ENCODE measurements at places on chromosomes 7 and 10. TPM values are rescaled to one million over a fixed set of nuclear protein-coding genes. Genes with fewer than 3 reads are reported as not detected.

The CYP26C1 gene
- 0.07 TPM for total RNA-seq

The ERVW-1 gene
- total RNA-seq, result not detected

The NODAL gene
- total RNA-seq, result not detected

The STEAP1 gene
- total RNA-seq, result 12.5 TPM

The ANKRD61 gene
- not detected for total RNA-seq

The TMEM176B gene
- total RNA-seq, result 852 TPM

GRCh38 chr10:94194256-94194655 is 168.5 kb downstream of the NOC3L start:
- no peak for DNase-seq

DNA sequence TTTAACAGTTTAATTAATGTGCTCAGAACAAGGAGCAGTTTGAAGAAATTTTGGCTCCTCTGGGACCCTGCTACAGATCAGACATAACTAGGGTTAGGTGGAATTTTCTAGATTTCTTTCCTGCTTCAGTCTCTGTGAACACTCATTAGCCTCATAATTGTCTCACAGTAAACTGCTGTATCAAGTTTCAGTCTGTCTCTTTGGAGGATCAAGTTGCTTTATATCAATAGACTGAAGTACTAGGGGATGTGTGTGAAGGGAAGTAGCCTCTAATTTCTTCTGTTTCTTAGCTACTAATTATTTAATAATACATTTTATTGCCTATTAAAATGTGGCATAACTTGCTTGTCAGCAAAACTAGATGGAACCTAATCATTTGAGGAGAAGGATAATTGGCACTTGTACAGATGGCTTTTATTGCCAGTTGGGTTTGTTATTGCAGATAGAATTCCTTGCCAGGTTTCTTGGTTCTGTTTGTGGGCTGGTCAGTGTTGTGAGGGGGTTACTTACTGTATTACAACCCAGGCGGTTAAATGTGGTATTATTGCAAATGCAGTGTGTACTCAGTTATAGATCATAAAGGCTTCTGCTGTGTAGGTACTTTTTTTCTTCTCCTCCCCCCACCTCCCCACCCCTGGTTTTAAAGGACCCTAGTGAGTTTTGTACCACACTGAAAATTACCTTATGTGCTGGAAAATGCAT is 758.0 kb downstream of the AUTS2 start:
- DNase-seq, result no peak

DNA sequence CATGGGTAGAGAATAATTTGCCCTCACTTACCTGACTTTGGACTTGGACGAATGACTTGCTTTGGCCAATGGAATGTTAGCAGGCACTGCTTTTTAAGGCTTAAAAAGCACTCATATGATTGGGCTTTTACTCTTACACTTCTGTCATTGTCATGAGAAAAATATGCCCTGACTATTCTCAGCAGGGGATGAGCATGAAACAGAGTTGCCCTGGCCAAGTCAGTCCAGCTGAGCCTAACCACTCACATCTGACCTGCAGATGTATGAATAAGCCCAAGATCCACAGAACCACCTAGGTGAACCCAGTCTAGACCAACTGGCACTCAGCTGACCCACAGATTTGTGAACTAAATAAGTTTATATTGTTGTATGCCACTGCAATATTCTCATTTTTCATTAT is 573.5 kb downstream of the TNS3 start:
- DNase-seq, result no peak

- no peak for DNase-seq
These were observed 34.5 kb downstream of the SNX10 start for GRCh38 chr7:26326211-26326610.

DNA sequence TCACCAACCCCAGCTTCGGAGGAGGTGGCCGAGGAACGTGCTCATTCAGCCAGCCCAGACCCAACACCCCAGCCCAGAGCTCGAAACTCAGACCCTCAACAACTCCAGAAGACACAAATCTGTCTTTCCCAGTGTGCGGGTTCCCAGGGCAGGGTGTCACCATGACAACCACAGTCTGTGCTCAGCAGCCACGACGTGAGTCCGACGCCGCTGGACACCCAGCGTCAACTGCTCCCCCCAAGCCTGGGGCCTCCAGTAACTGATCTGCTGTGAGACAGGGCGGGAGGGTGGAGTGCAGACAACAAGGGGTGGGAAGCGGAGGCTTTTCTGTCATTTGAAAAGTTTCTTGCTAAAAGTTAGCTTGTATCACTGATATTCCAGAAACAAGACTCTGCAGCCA is 167.2 kb downstream of the MAD1L1 start:
- DNase-seq, result no peak

DNA sequence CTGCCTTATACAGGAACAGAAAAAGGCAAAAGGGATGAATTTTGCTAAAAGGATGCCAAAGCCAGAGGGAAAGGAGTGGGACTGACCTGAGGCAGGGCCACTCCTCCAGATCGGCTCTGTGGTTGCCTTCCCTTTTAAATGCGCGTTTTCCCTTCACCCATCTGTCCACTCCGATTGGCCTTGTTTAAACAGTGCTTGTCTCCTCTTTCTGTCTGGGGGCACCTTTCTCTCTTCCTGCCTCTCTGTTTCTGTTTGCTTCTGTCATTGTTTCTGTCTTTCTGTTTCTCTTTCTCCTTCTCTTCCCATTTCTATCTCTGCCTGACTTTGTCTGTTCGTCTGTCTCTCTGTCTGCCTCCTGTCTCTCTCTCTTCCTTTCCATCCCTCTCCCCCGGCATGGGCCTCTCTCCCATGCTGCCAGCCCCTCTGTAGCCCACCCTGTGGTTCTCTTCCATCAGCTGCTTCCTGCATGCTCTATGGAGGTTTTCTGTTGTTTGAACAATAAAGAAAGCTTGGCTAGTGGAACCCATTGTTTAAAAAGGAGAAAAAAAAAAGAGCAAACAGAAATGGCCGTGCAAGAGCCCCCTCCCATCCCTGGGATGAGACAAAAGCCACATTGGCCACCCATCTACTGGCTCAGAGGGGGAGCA is 29.5 kb upstream of the HSPB1 start:
- no peak for DNase-seq

- peak; percentile 75 for DNase-seq
These were observed 1.4 kb downstream of the HPSE2 start for GRCh38 chr10:99234041-99234790.

- no peak for DNase-seq
These were observed 75.8 kb upstream of the NRP1 start for GRCh38 chr10:33410096-33410859.

DNA sequence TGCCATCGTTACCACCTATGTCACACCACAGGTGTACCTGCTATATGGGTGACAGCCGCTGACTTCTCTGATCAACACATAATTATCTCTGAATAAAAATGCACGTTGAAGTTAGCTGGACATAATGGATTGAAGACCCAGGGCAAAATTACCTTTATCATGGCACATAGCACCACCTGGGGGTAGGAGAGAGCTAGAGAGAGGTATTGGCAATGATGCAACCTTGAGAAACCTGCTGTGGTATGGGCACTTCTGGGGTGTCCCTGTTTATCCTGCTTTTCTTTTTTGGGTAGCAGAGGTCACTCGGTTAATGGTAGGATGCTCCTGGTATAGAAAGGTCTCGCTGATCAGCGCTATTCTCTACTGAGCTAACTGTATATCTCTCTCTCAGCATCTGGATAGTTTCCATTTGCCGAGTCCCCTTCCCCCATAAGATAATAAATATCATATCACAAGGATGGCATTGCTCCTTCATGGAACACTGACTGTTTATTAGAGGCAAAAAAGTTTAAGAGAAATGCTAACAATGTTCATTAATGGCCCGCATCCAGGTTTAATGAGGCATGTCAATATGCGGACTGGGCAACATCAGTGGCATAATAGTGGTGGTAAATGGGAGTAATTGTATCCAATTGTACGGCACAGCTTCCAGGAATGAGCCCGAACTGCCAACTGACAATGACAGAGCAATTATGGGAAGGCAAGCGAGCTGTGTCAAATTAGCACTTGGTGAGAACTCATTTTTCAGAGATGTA is 323.1 kb downstream of the TFEC start:
- no peak for DNase-seq

DNA sequence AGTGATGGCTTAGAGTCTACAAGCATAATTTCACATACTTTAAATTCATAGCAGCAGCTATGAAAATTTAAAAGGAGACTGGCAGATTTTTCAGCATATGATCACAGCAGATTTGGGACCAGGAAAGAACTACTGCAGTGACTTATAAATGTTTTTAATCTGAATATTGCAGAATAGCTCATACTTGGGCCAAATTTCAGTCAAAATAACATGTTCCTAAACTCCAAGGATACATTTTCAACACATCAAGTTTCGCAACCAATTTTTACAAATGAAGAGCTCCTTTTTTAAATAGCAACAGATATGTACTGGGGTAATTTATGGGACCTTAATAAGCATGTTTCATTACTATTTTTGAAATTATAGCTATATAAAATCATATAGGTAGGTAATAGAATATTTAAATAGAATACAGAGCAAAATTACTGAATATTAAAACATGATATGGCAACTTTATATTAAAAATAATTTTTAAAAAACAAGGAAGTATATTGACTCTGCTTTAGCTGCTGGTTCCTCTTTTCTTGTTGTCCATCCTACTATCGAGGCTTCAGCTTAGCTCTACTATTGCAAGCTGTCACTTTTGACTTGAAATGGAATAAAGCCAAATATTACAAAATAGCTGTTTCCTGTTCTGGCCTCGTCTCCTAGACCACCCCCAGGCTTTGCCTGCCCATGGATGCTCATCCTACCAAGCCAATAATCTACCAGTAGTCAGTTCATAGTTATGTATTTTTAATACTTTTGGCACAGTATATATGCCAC is 123.1 kb downstream of the NRBF2 start:
- DNase-seq, result no peak

DNA sequence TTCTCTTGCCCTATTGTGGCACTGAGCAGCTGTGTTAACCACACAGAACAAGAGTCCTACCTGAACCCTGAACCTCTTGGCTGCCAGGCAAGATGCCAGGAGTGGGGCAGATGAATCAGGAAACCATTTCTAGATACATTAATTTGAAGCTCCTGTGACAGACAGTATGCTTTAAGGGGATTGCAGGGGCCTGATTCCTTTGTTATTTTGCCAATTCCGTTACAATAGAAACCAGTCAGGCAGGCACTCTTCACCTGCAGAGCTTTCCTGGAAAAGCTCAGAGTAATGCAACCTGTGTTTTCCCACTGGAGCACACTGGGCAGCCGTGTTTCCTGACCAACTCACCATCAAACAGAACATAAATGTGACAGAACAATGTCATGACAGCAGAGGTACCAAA is 233.1 kb downstream of the BMPER start:
- no peak for DNase-seq

DNA sequence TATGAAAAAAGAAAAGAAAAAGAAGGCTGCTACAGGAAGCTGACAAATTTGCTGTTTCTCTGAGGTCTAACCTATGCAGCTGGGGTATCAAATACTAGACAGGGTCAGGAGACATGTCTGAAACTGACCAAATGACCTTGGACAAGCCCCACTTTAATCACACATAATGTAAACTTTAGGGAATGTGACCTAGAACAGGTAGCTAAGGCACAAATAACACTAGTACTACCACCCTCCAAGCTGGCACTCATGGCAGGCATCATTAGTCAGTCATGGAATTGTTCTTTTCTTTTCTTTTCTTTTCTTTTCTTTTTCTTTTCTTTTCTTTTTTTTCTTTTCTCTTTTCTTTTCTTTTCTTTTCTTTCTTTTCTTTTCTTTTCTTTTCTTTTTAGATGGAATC is 250.4 kb downstream of the KCNMA1 start:
- no peak for DNase-seq

DNA sequence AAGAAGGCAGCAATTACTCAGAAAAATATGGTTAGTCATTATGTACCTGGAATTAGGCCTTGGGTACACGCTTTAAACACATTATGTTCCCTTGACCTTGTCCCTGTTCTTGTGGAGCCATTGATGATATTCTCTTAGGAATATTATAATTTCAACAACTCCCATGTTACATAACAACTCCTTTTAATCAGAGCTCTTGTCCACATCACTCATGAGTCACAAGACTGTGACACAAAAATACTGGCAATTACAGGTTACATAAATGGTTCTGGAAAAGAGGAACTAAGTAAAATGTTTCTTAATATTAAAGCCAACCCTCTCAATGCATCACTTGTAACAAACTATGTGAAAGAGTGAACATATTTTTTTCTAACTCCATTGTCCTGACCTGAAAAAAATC is 143.8 kb upstream of the PCLO start:
- DNase-seq, result no peak

GRCh38 chr7:33400214-33400538 is 270.8 kb downstream of the BBS9 start:
- no peak for DNase-seq

DNA sequence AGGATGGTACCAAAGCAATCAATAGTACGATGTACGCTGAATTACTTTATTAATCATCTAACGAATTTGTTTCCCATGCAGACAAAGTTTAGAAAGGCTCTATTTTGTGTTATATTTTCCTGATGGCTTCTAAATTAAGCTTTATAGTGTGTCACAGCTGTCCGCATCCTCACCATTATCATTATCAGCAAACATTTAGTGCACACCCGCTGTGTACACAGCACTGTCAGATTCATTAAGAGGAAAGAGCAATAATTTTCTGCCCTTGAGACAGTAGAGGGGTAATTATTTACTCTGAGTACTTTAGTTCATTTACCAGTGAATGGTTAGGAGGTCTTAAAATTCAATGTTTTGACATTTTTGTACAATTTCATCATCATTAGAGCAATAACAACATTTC is 233.3 kb upstream of the PTPRZ1 start:
- DNase-seq, result no peak
